Sigmoid colon (tissue), 7 donors: ENCODE measurements at places on chromosomes 6 and 20. TPM values are rescaled to one million over a fixed set of nuclear protein-coding genes. Genes with fewer than 3 reads are reported as not detected.
A peak's percentile ranks its signal among the peaks of the same experiment; 100 is the strongest.

PBOV1 gene
- total RNA-seq: not detected

UBE2C gene
- total RNA-seq: not detected

SOD2 gene
- total RNA-seq: 171 TPM

ETV7 gene
- total RNA-seq: 2.2 TPM

FRK gene
- 0.27 TPM for total RNA-seq

MUC22 gene
- not detected for total RNA-seq

GPANK1 gene
- total RNA-seq: 23.3 TPM

PRICKLE4 gene
- 13.8 TPM for total RNA-seq

DYNLRB1 gene
- 148 TPM for total RNA-seq

NR2E1 gene
- not detected for total RNA-seq

CENPW gene
- 1.9 TPM for total RNA-seq

IDH3B gene
- 131 TPM for total RNA-seq

SDC4 gene
- total RNA-seq: 149 TPM

IPCEF1 gene
- 0.66 TPM for total RNA-seq

C20orf141 gene
- total RNA-seq: not detected

DNA sequence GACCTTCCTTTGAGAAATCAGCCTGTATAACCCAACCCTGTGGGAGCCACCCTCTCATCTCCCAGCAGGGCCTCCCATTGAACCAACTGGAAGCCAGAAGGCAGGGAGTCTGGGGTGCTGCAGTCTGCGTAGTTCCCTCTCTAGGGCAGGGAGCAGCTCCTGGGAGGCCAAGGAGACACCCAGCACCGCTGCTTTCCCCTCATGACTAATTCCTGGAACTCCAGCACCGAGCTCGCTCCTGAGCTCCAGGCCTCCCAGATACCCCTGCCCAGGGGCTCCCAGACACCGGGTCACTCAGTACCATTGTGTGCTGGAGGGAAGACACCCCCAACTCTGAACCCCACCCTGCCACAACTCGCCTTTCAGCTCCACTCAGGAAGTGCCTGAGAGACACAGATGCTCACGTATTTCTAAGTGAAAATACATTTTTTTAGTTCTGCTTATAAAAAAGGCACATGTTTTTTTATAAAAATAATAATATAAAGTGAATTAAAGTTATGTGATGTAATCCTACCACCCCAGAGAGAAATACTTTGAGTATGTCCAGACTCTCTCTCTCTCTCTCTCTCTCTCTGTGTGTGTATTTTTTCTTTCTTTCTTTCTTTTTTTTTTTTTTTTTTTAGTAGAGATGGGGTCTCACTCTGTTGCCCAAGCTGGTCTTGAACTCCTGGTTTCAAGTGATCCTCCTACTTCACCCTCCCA, 17.5 kb downstream of the PIM1 start:
- no peak for DNase-seq

DNA sequence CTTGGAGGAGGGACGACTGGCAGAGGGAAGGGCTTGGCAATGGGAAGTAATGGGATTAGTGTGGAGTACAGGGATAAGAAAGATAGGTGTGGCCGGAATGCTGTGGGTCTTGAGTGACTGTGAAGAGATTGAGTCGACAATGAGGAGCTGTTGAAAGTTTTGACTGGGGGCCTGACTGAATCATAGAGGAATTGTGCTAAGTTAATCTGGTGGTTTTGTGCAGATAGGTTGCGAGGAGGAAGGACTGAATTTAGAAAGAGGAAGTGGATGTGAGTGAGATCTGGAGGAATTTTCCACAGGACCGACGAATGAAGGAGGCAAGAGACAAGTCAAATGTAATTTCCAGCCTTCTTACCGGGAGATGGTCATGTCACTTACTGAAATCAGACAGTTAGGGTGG, 143.9 kb upstream of the RALGAPA2 start:
- no peak for DNase-seq

DNA sequence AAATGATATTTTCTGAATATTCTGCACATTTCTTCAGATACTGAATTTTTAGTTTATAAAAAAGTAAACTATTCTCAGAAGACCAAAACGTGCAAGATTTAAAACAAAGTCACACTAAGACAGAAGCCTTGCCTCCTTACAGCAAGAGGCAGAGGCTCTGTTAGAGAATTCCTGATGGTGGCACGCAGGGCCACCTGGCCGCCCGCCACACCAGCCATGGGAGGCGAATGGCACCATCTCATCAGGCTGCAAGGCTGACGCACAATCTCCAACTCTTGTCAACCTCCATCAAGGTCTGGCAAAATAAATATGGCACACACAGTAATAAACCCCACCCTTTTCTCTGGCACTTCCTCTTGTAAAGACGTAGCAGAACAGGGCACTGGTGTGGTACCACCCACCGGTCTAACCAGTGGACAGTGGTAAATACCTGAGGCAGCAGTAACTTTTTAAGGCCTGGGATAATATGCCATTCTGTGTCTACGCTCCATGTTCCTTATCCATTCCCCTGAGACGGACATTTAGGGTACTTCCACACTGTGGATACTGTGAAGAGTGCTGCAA, 111.4 kb downstream of the WDR27 start:
- no peak for DNase-seq

DNA sequence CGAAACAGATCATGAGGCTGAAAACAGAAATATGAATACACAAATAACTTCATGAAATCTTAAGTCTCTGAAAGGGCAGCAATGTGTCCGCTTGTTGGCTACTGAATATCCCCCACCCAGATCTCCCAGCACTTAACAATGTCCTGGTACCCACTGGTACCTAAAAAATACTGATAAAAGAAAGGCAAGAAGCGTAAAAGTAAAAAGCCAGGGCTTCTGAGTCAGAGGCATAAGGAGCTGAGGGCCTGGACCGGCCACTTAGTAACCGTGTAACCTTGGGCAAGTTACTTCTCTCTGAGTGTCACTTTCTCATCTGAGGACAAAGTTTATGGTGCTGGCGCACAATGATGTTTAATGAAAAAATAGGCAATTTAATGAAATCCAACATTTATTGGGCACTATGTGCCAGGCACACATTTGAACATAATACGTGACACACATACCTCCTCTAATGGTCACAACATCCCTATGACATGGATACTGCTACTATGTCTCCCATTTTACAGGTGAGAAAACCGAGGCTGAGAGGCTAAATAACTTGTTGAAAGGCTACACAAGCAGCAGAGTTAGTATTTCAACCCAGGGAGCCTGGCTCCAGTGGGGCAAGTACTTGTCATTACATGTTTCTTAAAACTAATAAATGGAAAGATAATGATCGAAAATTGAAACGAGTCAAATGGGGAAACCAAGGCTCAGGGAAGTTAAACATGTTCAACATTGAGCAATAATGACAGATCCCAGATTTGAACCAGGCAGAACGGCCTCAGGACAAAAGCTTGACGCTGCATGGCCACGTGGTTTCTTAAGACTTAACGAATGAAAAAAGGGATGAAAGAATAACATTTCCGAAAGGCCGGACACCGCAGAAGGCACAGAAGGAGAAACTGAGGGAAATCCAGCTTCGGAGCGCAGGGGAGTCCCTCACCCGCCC, 828 bp downstream of the TP53RK start:
- DNase-seq: peak; percentile 80

GRCh38 chr6:10355115-10355702, 59.7 kb downstream of the TFAP2A start:
- DNase-seq: no peak

GRCh38 chr6:149723771-149724417, 6.0 kb upstream of the LATS1 start:
- DNase-seq: no peak

DNA sequence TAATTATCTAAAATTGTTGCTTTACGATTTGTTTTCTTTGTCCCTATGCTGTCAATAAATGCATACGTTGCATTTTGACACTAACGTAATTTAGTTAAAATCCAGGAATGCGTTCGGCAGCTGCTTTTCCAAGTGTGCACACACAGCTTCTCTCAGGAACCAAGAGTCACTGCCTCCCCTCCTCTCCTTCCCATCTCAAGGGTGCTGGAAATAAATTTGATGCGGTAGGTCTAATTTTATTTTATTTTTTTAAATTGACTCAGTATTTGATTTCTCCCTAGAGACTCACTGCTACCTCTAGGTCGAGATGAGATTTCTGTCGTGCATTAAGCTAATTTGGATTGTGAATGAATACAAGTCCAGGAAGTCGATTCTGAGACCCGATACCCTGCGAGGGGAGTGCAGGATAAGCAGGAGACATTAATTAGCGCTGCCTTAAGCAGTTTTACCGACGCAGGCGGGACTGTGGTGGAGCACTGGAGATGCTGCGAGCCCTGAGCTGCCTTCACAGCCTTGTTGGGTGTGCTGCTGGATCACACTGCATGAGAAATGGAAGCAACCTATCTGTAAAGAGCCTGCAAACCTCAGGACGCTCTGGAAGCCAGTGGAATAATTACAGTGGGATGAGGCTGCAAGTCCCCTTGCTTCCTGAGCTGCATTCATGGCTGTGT, 381.2 kb downstream of the C6orf118 start:
- DNase-seq: no peak

GRCh38 chr6:5012519-5012918, 8.7 kb upstream of the RPP40 start:
- no peak for DNase-seq

- DNase-seq: no peak
Observed at GRCh38 chr20:58669287-58670006, 18.4 kb downstream of the STX16 start.

GRCh38 chr6:134245041-134245440, 72.9 kb downstream of the SGK1 start:
- DNase-seq: no peak

- no peak for DNase-seq
Observed at GRCh38 chr6:141437685-141438084, 695.0 kb upstream of the GJE1 start.

DNA sequence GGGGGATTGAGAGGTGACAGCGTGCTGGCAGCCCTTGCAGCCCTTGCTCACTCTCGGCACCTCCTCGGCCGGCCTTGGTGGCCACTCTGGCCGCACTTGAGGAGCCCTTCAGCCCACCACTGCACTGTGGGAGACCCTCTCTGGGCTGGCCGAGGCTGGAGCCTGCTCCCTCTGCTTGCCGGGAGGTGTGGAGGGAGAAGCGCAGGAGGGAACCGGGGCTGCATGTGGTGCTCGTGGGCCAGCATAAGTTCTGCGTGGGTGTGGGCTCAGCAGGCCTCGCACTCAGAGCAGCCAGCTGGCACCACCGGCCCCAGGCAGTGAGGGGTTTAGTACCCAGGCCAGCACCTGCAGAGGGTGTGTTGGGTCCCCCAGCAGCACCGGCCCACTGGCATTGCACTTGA, 912.2 kb upstream of the ADGRB3 start:
- DNase-seq: no peak

DNA sequence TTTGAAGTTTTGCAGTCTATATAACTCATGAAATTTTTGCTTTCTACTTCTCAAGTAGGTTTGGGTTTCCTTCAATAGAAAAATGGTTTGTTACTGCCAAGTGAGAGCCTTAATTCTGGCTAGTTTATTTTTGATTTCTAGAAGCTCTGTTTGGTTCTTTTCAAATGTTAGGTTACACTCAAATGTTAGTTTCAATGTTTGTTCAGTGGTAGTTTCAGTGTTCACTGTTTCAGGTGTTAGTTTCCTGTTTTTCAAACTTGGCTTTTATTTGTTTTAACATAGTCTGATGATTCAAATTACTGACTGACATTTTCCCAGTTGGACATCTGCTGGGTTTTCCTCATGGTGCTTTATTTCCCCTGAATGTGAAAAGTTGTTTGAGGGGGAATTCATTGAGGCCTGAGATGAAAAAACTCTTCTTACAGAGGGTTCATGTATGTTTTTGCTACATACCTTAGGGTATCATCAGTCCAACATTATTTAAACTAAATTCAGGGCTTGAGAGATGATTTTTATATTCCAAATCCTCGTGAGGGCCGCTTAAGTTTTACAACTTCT, 189.0 kb downstream of the JARID2 start:
- DNase-seq: no peak

DNA sequence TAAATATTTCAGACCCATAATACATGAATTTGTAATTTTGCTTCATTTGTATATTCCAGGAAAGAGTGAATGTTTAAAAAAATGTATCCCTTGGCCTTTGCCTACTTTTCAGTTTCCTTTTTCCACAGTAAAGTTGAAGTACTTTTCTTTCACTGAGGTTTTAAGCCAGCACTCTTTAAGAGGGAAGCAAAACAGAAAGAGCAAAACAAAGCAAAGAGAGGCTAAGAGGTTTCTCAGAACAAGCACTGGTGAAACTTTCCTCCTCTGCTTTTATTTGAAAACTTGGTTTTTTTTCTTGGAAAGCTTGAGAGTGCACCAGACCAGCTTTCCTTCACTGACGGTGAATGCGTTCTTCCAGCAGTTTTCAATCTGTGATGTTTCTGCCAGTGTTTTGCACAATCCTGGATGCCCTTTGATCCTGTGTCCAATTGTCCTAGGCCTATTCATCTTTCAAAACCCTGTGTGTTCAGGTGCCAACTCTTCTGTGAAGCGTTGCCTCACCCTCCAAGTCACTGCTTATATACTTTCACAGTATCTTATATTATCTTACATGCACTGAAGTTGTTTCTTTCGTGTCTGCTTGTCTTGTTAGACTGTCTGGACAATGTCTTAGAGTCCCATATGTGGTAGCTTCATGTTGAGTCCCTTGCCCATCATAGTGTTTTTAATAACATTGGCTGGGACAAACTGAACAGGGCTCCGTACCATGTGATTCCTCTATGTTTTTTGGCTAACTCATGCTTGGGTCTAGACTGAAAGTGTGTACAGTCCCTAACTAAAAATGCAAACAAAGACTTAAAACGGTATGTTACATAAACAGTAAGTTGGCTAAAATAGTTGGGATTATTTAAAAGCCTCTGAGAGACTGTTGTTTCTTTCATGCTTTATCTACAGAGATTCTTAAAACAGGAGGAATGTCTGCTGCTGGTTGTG, 1.9 kb downstream of the RNF217 start:
- peak; percentile 85 for DNase-seq

GRCh38 chr6:166592821-166593220, 6.3 kb upstream of the RAMACL start:
- DNase-seq: no peak

- no peak for DNase-seq
Observed at GRCh38 chr6:37595859-37596258, 96.2 kb upstream of the CCDC167 start.

DNA sequence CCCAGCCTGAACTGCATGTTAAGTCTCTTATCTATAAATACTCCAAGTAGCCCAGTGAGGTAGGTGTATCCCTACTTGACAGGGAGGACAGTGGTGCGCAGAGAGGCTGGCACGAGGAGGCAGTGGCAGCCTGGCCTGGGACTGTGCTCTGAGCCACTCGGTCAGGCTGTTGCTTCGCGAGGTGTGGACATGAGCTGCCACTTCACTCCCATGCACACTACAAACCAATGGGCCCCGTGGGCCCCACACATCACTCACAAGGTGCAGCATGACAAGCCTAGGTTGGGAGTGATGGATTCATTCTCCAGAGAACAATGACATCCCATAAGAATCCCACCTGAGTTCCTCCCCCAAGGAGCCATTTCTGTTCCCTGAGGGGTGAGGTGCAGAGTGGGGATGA, 54.9 kb downstream of the TMEM242 start:
- no peak for DNase-seq
